ENCODE measurements at places on chromosomes 2 and 18.

DNA sequence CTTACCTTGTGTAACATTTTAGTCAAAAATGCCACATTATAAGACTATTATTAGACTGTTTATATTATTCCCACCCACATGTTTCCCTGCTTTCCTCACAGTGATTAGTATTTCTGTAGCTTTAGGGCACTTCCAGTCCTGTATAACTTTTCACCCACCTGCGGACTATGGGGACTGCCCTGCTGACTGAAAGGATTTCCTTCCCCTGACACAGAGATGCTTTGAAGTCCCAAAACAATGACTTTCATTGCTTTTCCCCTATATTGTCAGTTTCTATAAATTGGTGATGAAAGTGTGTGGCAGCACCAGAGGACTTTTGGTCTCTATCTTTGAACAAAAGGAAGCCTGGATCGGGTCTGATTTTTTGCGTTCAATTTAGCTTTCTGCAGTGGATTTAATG lies 59.0 kb upstream of the OTX1 start:
- DNase-seq = no peak

DNA sequence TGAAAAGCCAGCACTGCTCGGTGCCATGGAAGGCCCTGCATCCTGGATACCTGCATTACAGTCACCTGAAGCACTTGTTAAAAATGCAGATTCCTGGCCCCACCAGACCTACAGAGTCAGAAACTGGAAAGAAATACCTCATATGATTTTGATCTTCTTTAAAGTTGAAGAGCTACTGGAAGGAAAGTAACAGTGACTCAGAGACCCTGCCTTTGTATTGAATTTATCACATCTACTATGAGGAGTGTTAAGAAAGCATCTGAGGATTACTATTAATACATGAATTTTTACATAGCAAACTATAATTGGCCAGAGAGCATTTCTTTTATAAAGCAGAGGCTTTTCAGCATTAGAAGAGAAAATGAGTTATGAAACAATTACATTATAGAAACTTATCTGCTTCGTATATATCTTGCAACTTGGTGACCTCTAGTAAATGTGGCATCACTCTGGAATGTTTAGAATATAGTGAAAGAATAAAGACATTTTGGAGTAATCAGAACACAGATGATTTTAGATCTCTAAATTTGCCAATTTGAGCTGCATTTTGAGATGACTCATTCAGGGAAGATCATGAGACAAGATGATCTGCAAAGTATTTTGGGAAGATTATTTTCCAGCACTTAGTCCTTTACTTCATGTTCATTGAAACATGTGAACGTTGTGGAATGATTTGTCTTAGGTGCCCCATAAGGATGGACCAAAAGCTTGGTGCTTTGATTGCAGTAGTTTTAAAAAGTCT lies 12.2 kb downstream of the PTPRM start:
- DNase-seq = no peak

- DNase-seq = no peak
Observed at GRCh38 chr2:2912731-2913130, 464.9 kb downstream of the EIPR1 start.

GRCh38 chr18:79353267-79353666 lies 42.5 kb upstream of the NFATC1 start:
- DNase-seq = no peak

DNA sequence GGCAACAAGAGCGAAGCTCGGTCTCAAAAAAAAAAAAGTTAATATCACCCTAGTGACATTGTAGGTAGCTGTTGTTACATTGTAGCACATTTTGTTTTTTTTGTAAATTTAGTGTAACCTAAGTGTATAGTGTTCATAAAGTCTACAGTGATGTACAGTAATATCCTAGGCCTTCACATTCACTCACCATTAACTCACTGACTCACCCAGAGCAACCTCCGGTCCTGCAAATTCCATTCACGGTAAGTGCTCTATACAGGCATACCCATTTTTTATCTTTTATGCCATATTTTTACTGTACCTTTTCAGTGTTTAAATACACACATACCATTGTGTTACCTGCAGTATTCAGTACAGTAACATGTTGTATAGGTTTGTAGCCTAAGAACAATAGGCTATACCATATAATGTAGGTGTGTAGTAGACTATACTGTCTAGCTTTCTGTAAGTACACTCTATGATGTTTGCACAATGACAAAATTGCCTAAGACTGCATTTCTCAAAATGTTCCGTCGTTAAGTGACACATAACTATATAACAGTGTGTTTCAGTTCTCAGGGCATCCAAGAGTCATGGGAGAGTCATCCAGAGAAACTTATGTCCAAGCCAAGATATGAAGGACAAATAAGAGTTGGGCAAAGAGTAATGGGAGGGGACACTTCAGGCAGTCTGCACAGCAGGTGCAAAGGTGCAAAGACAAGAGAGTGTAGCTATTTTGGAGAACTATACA lies 68.4 kb downstream of the TANK start:
- no peak for DNase-seq

GRCh38 chr18:55794288-55795052 lies 206.5 kb upstream of the TCF4 start:
- no peak for DNase-seq
